SK-N-SH (cell line): ENCODE measurements at places on chromosomes 4 and X.
A peak's percentile ranks its signal among the peaks of the same experiment; 100 is the strongest.

DNA sequence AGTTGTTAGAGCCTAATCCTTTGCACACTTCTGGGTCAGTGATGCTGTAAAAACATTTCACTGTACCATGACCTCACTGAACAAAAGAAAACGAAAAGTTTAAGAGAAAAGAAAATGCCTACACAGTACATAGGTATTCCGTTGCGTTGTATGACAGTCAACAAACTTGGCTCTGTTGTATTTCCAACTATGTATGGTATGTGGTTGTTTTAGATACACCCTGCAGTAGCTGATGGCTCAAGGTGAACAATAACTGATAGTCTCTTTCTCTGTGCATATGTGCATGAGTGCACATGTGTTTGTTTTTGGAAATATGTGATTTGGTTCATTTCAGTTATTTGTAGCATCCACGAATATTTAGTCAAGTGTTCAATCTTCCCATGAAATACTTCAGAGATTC, 176.0 kb downstream of the BMPR1B start:
- no peak for DNase-seq

DNA sequence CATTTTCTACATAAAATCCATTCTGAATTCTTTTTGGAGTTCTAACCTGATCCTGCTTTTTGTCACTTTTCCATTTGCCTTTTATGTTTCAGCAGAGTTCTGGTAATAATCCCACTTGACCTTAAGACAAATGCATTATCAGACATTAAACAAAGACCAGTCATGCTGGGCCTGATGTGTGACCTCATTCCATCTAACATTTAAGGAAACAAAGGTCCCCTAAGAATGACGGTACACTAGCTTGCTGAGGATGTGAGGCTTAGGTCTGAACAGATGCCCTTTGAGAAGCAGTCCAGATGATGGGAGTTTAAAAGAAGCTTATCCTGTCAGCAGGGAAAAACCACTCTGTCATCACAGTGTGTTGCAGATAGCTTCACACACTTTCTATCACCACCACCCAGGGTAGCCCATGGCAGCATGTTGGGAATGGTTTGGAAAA, 38.1 kb upstream of the PDE5A start:
- DNase-seq = no peak

DNA sequence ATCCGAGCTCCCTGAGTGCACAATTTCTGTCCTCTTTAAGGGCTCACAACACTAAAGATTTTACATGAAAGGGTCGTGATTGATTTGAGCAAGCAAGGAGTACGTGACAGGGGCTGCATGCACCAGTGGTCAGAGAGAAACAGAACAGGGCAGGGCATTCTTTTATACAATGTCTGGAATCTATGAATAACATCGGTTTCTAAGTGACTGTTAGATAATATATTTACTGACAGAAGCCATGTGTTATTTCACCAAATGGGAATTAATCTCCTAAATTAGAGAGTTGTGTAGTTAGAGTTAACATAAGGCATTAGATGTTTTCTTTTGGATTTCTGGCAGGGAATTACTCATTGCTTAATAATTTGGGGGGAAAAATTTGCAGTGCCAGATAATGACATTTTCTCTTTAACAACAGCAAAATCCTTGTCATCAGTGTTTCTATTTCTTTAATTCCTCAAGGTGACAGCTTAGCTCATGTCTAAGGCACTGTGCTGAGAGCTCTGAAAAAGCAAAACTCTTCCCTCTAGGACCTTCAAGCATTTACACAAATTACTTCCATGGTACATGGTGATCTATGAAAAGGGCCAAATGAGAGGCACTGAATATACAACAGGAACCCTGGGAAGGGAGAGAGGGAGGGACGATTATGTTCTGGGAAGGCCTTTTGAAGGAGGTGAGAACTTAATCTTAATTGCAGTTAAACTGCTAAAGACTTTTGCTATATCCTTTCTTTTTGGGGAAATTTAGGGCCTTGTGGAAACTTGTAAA, 145.0 kb downstream of the RTL3 start:
- DNase-seq = no peak

- no peak for DNase-seq
Observed at GRCh38 chrX:12615061-12615460, 176.2 kb upstream of the PRPS2 start.

DNA sequence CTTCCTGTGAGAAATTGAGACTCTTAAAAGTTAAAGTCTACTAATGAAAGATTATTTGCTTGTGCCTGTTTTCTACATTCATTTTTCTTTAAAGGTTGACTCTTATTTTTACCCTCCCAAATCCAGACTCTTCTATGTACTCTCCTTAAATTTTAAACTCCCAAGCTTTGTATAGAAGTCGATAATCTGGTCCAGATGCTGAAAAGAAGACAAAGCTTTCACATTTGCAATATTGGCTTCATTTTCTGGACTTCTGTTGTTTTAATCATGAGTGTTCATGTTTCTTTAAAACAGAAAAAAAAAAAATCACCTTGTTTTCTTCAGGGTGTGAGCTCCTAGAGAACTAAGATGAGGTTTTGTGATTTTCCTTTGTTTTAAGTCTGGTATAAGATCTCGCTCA, 53.2 kb upstream of the TBC1D14 start:
- no peak for DNase-seq

GRCh38 chr4:27048429-27049238, 188.0 kb downstream of the STIM2 start:
- DNase-seq = peak; percentile 46

DNA sequence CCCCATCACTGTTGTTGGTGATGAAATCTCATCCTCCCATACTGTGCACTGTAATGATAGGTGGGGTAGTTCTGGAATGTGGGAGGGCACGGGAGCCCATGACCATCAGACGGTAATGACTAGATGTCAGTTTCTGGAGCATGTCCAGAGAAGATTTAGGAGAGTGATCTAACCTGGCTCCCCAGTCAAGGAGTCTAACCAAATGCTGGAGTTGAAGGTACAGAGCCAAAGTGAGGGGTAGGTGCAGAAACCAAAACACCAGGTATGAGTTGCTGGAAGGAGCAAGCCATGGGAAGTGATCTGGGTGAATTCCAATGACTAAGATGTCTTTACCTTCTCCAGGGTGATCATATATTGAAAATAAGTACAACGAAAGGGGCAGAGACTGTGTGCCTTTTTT, 296.9 kb downstream of the INPP4B start:
- no peak for DNase-seq

DNA sequence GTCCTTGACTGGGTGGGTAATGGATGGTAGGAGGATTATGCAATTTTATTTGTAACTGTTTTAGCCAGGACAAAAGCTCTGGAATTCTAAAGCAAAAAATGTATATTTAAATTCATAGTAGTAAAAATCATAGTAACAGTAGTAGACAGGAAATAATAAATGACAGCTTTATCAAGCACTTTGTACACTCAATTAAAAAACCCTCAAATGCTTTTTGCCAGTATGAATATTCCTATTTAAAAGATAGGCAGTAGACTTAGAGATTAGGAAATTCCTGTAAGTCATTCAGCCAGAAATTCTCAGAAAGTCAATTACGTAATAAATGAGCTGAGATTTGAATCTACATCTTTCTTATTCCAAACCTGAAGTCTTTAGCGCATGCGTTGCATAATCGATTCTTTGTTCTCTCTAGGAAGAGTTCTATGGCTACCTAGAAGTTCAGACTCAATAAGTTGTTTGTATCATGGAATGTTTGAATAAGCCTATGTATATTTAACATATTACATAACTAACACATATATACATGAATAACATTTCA, 2.5 kb downstream of the AADAT start:
- no peak for DNase-seq

DNA sequence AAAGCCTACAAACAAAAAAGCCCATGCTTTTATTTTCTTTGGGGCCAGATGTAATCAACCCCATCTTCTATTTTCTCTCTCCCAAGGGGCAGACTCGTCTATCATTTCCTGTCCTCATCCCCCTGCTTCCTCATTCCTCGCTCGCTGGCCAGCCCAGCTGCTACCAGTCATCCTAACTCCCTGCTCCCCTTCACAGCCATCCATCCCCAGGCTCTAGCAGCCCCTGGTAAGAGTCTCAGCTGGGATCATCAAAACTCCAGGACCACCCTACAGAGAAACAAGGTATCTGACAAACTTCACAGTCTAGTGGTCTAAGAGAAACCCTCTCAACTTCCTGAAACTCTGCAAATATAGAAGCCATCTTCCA, 23.6 kb downstream of the SH3KBP1 start:
- DNase-seq = no peak

DNA sequence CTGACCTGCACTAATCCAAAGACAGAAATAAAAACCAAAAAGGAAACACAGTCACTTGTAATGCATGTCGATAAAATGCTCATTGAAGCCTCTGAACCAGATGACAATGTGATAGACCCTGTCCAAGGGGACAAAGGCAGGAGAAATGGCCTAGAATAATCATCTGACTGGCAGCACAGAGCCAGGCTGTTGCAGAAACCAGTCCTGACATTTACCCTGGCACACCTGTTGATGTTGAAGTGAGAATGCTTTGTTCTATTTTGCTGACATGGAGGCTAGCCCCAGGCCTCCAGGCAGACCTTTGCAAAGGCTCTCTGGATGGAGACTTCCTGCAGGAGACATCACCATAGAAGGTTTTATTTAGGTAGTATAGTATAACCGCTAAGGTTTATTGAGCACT, 41.0 kb downstream of the TFDP3 start:
- DNase-seq = no peak

DNA sequence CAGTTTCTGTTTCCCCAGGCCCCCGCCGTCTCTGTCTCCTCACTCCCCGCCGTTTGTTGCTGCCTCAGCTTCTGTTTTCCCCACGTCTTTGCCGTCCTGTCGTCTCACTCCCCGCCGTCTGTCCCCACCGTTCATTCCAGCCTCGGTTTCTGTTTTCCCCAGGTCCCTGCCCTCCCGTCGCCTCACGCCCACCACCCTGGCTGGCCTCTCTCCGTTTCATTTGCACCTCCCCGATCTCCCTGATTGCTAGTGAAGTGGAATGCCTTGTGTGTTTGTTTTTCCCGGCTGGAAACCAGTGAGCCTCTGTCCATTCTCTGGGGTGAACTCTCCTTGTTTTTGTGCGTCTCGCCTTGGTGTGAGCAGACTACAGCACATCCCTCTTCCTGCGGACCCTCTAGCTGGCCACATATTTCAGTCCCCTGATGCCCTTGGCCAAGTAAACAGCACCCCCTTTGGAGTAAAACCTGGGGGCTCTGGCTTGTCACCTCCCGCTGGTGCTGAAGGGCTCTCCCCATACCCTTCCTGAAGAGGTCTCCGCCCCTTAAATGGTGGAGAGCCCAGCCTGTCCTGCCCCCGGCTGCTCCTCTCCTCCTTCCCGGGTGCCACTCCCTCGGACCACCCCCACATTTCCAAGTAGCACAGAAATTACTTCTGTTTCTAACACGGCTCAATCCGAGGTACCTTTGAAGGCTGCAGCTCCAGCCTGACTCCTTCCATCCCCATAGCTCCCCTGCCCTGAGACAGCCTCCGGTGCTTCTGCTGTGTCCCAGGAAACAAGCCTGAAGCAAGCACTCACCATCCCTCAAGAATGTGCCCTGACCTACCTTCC, 13.2 kb downstream of the TMEM175 start:
- peak; percentile 19 for DNase-seq

DNA sequence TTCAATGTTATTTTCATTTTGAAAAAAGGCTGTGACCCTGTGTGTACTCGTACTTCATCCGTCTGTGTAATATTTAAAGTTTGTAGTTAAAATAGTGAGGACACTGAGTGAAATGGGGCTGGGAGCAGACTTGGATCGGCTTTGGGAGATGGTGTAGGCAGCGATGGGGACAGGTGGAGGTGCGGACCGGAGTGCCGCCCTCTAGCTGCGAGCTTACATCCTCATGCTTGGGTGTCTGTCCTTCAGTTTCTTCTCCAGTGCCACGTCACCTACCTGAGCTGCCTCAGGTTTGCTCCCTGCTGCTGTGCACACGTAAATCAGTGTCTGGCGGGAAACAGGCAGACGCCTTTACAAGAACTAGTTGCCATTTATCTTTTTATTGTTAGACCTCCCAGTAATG, 146.1 kb downstream of the GPR143 start:
- no peak for DNase-seq

DNA sequence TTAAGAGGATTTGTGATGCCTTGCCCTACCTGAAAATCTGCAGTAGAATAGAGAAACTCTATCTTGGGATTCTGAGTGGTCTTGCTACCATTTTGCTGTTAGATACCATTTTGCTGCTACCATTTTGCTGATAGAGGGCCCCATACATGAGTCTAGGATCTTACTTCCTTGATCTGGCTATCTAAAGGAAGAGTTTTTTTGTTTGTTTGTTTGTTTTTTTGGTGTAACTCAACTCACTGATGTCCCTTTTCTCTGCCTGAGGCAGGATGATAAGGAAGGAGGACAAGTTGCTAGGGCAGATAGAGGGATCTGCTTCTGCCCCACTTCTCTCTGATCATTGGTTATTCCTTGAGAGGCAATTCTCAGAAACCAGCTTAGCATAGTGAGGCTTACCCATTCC, 31.0 kb downstream of the XK start:
- DNase-seq = no peak

- DNase-seq = no peak
Observed at GRCh38 chr4:1018147-1019020, 7.0 kb downstream of the FGFRL1 start.

GRCh38 chrX:3380603-3381002, 34.2 kb upstream of the MXRA5 start:
- no peak for DNase-seq
